ENCODE measurements at places on chromosomes 1 and 21.

DNA sequence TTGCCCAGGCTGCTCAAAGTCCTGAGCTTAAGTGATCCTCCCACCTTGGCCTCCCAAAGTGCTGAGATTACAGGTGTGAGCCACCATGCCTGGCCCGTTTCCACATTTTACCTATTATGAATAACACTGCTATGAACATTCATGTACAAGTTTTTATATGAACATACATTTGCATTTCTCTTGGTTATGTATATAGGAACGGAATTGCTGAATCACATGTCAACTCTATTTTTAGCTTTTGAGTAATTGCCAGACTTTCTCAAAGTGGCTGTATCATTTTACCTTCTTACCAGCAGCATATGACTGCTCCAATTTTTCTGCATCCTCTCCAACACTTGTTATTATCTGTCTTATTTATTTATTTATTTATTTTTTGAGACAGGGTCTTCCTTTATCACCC, 2.7 kb downstream of the SPATA21 start:
- DNase-seq, result no peak

GRCh38 chr1:39901464-39901713, 328 bp downstream of the MYCL start:
- DNase-seq, result no peak

- DNase-seq, result no peak
Measured at GRCh38 chr1:155064111-155064831, 731 bp downstream of the EFNA4 start.

GRCh38 chr1:55141295-55141893, 73.8 kb downstream of the USP24 start:
- DNase-seq, result no peak

GRCh38 chr1:159925719-159926078, 392 bp upstream of the TAGLN2 start:
- no peak for DNase-seq

DNA sequence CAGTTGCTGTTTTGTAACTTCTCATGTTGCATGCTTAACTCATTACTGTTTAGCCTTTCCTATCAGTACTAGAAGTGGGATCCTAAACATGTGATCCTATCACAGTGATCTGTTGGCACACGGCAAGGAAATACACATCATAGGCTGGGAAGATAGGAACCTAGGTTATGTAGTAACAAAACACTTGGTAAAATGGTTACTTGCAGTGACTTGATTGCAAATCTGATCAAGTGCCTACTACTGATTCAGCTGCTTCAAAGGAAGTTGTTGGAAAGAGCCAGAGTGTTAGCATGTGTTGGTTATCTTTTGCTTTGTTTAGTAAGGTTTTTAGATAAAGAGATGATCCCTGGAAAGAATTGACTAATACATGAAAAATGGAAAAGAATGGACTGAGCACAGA, 8.9 kb upstream of the VASH2 start:
- no peak for DNase-seq

DNA sequence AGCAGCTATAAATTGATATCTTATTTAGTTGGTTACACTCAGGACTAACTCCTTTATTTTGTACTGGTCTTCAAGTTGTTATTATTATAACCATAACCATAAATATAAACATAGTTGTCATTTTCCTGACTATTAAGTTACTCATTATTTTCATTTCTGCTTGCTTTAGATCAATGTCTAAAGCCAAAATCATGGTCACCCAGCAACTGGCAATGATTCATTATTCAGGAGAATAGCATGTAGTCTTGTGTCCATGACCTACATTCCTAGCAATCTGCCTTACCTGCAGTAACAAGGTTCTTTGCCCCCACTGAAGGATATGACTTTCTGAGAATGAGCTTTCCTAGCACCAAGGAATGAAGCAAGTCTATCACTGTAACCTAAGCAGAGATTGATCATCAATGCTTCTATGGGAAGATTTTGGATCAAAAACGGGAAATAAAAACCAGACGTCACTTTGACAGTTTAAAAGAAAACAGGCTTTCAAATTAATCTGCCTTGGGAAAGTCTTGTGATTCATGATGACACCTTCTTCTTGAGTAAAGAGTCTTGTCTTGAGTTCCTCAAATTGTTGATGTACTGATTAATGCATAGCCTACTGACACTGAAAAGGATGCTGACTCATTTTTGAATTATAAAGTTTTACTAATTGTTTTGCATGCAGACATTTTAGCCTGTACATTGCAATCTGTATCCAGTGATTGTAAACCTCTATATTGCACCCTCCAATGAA, 203.3 kb upstream of the IVNS1ABP start:
- DNase-seq, result no peak

All from stimulated activated CD4-positive, alpha-beta T cell treated with anti-CD3 and anti-CD28 coated beads, Interleukin-4, amount 100 ng/mL, for 24 hours (primary cell).